ENCODE measurements at places on chromosomes 2 and 18.

DNA sequence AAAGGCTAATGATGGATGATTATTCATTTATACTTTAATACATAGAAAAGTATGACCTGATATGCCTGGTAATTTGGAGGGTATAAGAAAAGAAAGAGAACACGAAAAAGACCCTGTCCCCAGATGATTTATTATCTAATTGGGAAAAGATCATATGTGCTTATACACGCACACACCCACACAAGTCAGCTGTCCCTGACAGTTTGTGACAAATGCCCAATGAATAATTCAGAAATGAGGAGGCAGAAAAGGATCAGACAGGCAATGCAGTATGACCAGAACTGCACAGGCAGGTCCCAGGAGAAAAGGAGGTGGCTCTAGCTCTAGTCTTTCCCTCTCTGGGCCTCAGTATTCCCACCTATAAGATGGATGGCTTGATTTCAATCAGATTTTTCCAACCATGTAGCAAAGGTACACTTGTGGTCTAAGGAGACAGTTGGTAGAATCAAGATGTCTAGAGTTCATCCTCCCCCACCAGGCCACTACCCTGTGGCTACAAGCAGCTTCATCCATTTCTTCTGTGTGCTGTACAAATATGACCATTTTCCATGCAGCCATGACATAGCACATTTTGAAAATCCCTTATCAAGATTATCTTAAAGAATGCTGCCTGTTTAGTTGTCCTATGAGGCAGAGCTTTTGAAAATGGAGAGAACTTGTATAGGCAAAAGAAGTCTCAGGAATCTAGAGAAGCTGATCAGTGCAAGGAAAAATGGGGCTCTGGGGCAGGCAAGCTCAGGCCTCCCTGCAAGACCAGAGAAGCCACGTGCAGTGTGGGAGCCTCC, 19.7 kb downstream of the CYRIA start:
- no peak for DNase-seq

GRCh38 chr2:147051248-147051647, 793.6 kb upstream of the ACVR2A start:
- DNase-seq = no peak

DNA sequence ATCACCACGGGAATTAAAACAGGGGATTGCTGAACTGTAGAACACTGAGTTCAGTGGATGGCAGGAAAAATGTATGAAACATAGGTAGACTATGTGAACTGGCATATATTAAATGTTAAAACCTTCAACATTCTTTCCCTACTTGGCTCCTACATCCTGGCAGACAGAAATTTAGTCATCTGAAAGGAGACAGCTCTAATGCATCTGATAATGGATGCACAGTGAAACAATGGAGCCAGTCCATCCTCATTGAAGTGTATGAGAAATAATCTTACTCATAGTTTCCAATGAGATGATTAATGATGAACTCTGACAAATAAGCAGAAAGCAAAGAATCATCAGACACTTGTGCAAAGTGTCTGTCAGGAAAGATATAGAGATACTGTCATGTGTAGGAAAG, 1629.7 kb upstream of the TMEFF2 start:
- DNase-seq = no peak

- no peak for DNase-seq
These were observed 178.8 kb downstream of the ANAPC1 start for GRCh38 chr2:111705239-111705638.

- no peak for DNase-seq
These were observed 14.4 kb upstream of the IGFBP2 start for GRCh38 chr2:216618785-216619184.
